ENCODE measurements at places on chromosomes 2 and 18.

- DNase-seq = no peak
Measured at GRCh38 chr2:231421051-231421580, 25.6 kb downstream of the B3GNT7 start.

- DNase-seq = no peak
Measured at GRCh38 chr18:30175621-30176225, 866.8 kb downstream of the DSC3 start.

GRCh38 chr2:15273452-15273851 lies 287.7 kb downstream of the NBAS start:
- DNase-seq = no peak

- no peak for DNase-seq
Measured at GRCh38 chr2:30455114-30455738, 8.2 kb downstream of the LCLAT1 start.

GRCh38 chr2:96463119-96463518 lies 42.0 kb downstream of the NEURL3 start:
- DNase-seq = no peak

DNA sequence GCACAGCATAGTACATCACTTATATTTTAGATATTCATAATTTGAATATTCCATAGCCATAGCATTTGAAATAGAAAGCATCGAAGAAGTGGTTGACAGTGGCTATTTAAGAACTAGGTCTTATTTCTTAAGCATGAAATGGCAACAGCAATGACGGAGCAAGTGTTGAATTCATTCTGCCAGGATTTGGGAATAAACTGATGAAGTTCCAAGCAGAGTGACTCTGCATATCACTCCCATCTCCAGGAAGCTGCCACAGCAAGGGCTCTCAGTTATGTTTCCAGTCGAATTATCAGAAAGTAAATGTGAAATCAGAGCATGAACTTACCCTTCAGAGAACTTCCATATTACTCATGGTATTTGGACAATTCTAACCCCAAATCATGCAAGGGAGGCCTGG lies 208.1 kb downstream of the IKZF2 start:
- no peak for DNase-seq

DNA sequence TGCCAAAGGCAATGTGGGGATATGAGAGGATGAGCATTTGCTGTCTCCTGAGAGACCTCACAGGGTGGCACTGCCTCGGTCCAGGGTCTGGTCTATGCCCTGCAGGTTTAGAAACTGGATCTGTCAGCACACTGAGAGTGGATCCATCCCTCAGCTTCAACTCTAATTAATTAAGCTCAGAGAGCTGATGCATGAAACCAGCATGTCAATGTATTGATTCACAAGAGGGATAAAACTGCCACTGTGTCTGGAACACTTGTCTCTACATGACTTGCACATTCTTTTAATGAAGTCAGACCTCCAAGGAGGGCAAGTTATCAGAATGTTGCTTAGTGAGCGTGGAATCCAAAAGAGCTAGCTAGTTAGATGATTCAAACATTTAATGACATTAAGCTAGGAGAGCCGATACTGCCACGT lies 22.5 kb upstream of the POLE4 start:
- no peak for DNase-seq

- DNase-seq = no peak
Measured at GRCh38 chr2:173431191-173431590, 76.5 kb downstream of the CDCA7 start.

DNA sequence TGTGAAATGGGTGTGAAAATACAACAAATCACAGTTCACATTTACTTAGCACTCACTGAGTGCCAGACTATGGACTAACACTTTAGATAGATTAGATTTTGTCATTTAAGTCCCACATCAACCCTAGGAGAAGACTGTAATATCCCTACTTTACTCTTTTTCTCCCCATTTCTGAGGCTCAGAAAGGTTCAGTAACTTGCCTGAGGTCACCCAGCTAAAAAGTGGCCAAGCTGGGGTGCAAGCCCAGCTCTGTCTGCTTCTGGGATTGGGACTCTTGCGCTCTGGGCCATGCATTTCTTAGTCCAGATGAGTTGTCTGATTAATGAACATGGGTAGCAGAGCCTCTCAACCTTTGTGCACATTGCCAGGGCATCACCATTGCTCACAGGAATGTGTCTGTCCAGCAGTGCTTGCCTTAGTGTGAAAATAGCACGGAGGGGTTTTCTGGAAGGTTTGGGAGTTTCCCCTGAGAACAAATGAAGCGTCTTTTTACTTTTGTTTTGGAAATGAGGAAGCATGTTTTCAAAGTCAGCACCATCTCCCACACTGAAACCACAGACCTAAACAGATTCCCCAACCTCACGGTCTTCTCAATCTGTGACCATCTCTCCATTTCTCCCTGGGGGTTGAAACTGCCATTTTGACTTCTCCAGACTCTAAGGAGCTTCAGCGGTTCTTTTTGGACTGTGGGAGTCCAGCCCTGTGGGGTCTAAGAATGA lies 31.9 kb downstream of the NRP2 start:
- DNase-seq = no peak

DNA sequence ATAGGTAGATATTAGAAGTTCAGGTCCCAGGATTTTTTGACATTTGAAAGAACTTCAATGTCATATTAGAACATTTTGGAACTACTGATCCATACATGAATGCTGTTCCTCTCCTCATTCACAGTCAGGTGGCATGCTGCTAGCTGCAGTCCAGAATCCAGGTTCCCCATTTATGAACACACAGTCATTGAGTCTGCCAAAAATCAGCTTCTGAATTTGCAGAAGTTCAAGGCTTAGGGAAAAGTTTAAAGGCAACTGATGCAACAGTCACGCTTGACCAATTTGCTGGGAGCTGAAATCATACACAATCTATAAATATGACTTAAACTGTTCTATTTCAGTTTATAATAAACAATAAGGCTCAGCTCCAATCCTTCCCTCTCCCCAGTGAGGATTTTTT lies 17.3 kb upstream of the TTR start:
- no peak for DNase-seq

DNA sequence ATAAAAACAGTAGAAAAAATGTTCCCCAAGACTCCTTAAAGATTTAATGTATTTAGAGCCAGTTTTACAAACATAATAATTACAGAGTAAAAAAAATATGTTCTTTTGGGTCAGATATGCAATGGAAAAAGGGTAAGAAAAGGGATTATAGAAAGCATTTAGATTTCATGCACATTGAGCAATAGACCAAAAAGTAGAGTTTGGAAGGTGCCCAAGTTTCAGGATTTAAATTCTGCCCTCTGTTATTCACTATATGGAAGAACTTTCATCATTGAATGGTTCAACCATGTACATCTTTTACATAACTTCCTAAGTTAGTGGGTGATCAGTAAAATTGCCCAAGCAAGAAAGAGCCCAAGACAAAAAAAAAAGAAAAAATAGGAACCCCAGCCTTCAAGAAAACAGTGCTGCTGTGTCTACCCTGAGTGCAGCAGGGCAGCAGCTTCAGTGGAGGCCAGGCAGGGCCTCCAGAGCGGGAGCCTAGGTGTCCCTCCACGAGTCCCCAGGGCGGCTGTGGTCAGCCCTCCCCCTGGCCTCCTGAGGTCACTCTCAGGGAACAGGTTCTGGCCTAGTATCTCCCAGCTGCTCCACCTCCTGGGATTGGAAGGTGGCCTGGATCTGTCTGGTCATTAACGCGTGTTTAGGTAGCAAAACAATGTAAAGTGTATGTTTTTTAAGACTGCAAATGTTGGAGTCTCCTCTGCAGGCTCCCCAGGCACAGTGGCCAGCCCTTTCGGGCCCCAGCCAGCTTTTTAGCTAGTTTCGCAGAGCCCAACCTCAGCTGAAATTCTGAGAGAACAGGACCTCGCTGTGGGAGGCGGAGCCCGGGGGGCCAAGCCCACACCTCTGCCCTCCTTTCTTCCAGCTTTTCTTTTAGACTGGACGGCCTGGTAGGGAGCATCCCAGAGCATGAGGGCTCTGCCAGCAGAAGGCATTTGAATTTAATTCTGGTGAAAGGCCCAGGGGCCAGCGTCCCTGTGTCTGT lies 77.3 kb downstream of the TEX51 start:
- DNase-seq = no peak

DNA sequence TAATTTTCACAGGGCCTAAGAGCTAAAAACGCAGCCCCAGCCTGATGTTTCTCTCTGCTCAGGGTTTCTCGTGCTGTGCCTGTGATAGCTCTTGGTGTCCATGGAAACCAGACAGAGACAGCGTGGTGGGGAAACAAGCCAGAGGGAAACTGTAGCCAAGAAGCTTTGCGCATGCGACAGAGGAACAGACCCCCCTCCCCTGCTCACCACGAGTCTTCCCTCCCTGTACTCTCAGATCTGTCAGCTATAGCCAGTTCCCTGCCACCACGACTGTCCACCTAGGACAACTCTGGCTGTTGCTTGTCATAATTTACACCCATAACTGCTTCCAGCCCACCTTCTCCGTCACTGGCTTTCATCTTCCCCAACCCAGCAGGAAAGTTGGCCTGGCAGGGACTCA lies 13.2 kb upstream of the DNAJC27 start:
- DNase-seq = no peak

DNA sequence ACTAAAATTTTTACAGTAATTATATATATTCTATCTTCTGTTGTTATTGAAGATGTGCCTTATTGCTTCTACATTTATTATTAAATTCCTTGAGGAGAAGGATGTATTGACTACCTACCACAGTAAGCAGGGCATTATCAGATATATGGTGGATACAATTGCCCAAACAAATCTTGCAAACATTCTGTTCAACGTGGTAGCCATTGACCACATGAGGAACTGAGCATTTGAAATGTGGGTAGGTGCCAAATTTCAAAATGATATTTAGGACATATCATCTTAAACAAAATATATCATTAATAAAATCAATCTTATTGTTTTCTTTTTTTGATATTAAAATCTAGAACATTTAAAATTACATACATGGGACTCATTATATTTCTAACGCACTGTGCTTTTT lies 11.1 kb downstream of the SCN3A start:
- no peak for DNase-seq

- DNase-seq = no peak
Measured at GRCh38 chr2:240918258-240919091, 12.3 kb downstream of the CROCC2 start.

GRCh38 chr2:241816431-241817121 lies 7.6 kb downstream of the NEU4 start:
- no peak for DNase-seq

- peak; percentile 83 for DNase-seq
Measured at GRCh38 chr2:1721706-1722646, 22.3 kb downstream of the PXDN start.

DNA sequence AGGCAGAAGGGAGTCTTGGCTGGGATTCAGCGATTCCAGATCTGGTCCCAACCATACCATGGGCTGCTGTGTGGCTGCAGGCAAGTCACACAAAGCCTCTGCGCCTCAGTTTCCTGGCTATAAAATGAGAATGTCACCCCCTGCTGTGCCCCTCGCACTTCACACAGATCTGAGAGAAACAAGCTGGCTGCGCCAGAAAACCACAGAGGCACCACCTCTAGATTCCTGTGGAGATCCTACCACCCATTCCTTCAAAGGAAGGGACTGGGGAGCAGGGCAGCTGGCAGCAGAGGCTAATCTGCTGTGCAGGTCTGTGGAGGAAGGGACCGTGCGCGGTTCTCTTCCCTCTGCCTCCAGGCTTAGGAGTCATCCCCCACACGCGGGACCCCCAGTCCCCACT lies 19.8 kb downstream of the NEURL3 start:
- DNase-seq = no peak

GRCh38 chr18:12376034-12376753 lies 833 bp downstream of the AFG3L2 start:
- no peak for DNase-seq

DNA sequence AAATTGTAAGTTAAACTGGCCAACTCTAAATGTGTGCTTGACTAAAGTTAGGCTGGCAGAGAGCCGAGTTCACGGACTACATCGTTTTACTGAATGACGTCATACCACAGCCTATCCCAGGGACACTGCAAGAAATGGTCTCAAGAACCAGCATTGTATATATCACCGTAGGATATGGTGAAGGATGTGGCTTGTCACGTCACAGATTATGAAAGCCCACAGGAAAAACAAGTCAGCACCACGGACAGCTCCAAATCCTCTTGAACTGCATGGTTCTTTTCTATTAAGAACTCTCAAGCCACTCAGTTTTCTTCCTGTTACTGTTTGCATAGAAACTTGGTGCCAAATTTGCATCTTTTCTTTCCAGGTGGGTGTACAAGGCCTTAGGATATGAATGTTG lies 85.1 kb upstream of the ACAA2 start:
- DNase-seq = peak; percentile 47

DNA sequence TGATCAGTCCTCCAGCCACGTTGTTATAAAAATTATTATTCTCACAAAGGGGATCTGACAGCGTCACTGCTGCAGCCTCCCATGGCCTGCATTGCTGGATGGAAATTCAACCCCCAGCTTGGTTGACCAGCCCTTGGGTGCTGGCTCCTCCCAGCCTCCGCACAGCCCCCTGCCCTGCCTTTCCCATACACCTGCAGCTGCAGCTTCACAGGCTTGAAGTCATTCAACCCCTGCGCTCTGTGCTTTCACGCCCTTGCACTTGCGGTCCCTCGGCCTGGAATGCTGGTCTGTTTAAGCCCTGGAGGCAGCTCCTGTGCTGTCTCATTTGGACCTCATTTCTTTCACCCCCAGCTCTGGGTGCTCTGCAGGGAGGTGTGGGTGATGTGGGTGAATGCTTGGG lies 860 bp upstream of the CD8A start:
- no peak for DNase-seq

DNA sequence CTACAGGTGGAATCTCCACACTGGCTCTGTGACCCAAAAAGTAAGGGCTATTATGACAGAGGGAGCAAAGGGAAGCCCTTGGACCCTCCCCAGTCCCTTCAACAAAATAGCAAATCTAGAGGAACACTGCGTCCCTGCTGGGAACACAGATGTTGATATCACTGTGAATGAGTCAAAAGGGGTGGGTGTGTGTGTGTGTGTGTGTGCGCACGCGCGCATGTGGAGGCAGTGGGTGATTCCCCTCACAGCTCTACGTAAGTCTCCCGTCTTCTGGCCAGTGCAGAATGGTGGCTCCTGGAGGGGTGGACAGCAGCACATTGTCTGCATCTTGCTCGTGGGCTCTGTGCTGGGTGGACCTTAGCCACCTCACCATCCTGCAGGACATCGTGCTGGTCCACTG lies 7.8 kb upstream of the C2orf72 start:
- no peak for DNase-seq

DNA sequence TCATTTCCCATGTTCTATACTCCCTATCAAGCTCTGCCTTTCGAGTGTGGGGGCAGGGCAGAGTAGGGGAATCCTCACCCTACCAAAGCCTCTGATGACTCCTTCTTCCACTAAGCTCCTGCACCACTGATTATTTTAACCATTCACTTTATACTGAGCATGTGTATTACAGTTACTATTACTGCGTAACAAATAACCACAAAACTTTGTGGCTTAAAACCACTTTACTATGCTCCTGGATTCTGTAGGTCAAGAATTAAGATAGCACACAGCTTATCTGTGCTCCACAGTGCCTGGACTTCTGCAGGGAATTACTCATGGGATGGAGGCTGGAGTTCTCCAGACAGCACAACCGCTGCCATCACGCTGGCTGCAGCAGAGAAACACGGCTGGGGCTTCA lies 117.4 kb upstream of the DNAJC10 start:
- no peak for DNase-seq

DNA sequence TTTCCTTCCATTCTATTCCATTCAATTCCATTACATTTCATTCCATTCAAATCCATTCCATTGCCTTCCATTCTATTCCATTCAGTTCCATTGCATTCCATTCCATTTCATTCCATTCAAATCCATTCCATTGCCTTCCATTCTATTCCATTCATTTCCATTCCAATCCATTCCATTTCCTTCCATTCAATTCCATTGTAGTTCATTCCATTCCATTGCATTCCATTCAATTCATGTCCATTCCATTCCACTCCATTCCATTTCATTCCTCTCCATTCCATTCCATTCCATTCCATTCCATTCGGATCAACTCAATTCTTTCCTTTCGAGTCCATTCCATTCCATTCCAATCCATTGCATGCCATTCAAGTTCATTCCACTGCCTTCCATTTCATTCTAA lies 1128.3 kb downstream of the RPIA start:
- no peak for DNase-seq
